Psoas muscle (tissue), 8 donors: ENCODE measurements at places on chromosomes 7 and 10. TPM values are rescaled to one million over a fixed set of nuclear protein-coding genes. Genes with fewer than 3 reads are reported as not detected.

GRCh38 chr7:21300692-21301091 lies 127.2 kb upstream of the SP4 start:
- no peak for DNase-seq

DNA sequence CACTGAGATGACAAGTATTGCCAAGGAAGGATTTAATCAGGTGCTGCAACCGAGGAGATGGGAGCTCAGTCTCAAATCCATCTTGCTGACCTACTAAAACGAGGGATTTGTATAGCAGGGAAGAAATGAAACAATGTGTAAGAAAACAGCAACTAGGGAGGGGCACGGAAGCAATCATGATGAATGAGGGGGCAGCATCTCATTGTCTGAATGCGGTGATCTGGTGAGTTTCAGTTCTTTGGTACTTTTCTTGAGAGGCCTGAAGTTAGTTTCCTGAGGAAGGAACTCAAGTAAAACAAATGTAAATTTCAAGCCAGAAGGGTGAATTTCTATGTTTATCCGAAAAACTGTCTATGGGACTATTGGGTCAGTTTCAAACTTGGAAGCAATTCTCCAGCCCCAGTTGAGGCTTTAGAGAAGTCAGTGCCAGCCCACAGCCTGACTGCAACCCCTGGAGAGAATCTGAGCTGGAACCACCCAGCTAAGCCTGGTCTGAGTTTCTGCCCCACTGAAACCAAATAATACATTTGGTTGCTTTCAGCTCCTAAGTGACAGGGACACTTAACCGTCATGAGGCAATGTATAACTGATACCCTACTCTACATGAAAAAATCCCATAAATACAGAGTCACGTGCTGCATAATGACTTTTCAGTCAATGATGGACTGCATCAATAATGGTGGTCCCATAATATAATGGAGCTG lies 45.8 kb upstream of the TNS3 start:
- DNase-seq = no peak

GRCh38 chr10:132172091-132173066 lies 14.4 kb upstream of the DPYSL4 start:
- DNase-seq = peak; percentile 21

GRCh38 chr10:15370212-15370855 lies 755 bp downstream of the FAM171A1 start:
- DNase-seq = peak; percentile 18

DNA sequence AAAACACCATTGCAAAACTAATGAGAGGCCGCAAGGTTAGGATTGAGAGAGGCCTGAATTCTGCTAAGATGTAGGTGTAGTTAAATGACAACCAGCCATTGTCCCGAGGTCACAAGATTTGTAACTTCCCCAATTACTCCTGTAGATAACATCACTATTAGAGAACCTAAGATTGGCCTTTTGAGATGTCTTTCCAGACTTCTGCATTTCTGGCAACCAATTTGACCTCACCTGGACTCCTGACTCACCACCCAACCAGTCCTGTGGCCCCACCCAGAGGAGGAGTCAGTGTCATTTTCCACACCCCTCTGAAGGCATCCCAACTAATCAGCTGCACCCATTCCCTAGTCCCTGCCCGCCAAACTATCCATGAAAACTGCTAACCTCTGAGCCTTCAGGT lies 115.7 kb downstream of the PRKAG2 start:
- no peak for DNase-seq

DNA sequence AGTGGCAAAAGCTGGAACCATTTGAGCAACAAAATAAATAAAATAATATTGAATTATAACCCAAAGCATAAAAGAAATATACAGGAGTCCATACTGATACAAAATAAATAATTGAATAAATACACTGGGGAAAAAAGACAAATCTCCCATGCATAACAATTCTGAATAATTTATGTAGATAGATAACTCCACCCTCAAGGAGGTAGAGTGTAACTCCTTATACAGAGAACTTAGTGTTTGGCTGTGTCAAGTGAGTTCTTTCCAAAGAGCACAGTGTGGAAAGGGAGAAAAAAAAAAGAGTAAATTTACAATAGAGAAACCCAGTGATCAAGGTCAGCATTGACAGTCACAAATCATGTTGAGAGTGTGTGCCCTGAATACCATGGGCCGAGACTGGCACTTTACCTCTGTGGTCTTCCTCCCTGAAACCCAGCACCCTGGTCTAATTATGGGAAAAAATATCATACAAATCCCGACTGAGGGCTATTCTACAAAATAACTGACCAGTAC lies 5.5 kb downstream of the PIK3AP1 start:
- DNase-seq = no peak

DNA sequence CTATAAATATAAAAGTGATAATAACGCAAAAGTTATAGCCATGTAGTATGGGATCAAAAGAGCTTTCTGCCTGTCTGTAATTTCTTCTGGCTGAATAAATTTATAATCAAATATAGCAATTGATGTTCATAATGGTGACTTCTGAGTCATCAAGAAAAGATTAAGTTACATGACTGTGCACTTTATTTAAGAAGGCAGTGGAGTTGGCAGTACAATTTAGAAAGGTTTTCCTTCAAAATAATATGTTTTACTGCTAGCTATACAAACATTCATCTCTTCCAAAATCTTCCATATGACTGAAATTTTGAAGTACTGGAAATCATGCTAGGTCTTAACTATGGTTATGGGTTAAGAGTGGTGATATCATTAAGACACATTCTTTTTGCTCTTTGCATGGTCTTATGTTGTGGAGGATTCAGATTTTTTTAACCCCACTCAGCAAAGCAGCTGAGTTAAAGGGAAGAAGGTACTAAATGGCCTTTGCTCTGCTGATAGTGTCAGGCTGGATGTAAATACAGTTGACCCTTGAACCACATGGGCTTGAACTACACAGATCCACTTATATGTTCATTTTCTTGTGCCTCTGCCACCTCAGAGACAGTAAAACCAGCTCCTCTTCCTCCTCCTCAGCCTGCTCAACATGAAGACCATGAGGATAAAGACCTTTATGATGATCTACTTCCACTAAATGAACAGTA lies 323.6 kb downstream of the BBS9 start:
- DNase-seq = no peak

DNA sequence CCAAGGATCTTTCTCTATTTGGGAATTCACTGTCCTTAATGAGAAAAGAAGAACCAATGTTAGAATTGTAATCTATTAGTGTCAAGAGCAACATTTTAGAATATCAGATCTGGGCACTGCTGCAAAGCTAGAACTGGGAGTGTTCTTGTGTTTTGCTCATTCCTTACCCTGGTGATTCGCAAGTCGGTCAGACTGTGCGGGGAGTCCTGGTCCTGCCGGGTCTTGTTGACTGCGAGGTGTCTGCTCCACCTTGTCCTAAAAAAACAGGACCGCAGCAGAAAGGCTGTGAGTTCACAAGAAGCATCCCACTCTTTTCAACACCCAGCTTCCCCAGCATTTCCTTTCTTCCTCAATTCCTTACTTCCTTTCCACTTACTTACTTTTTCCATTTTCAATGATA lies 79.0 kb downstream of the GRB10 start:
- DNase-seq = no peak

DNA sequence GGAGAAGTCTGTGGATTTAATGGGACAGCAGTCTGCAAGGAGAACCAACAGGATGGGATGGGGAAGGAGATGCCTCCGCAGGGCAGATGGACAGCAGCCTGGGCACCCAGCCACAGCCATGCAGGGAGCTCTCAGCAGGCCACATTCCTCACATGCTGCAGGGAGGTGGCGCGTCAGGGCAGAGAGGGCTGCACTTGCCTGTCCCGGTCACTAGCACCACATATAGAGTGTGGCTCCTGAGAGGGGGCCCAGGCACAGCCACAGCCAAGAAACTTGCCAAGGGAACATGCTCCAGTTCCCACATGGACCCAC lies 86.8 kb upstream of the ZMIZ1 start:
- DNase-seq = peak; percentile 76

DNA sequence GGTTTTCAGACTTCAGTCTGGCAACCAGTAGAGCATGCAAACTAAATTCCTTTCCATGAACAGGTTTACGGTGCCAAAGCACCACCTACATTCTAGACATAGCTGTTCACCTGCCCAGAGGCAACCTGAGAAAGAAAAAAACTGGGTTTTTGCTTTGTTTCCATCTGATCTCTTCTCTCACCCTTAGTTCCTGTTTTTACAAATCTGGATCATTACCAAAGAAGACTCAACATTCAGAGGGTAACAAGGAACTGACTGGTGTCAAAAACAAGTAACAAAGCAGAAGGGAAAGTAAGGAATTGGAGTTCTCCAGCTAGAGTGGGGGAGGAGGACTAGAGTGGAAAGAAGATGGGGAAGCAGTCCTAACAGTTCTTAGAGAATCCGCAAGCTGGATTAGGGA lies 36.4 kb downstream of the CPVL start:
- DNase-seq = no peak

DNA sequence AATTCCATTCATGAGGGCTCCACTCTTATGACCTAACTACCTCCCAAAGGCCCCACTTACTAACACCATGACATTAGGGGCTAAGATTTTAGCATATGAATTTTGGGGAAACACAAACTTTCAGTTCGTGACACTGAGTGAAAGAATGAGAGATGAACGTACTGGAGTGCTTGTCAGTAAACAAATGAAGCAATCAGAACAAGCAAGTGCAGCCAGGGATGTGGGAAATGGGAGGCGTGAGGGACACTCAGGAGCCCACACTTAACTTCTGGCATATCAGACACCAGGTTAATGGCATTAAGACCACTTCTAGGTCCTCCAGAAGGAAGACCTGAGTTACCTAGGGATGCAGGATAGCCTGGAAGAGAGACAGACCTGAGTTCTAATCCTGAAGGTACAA lies 2.3 kb upstream of the MDFIC start:
- no peak for DNase-seq

- no peak for DNase-seq
These were observed 98.7 kb downstream of the AUTS2 start for GRCh38 chr7:69696686-69697685.

DNA sequence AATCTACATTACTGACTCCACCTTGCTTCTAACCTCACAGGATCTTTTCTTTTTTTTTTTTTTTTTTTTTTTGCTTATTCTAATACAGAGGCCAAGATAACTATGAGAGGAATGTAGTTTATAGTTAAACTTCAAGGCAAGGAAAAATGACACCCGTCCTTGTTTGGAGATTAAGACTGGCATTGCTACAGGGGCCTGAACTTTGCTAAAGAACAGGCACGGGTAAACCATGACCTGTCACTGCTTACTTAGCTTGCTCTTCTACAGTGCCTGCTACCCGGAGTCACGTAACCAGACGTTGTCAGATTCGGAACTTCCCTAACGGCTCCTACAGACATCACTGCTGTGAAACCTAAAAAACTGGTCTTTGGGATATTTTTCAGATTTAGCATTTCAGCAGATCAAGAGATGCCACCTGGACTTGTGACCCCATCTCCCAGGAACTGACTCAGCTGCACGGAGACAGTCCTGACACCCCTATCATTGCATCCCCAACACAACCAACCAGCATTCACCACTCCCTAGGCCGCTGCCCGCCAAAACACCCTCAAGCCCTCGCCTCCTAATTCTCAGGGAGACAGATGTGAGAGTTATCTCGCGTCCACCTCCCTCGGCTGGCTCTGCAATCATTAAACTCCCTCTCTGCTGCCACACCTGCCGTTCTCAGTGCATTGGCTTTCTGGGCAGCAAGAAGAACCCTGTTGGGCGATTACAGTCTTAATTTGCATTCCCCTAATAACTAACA lies 27.5 kb downstream of the MAD1L1 start:
- no peak for DNase-seq

GRCh38 chr10:131233611-131234258 lies 77.8 kb downstream of the TCERG1L start:
- no peak for DNase-seq

DNA sequence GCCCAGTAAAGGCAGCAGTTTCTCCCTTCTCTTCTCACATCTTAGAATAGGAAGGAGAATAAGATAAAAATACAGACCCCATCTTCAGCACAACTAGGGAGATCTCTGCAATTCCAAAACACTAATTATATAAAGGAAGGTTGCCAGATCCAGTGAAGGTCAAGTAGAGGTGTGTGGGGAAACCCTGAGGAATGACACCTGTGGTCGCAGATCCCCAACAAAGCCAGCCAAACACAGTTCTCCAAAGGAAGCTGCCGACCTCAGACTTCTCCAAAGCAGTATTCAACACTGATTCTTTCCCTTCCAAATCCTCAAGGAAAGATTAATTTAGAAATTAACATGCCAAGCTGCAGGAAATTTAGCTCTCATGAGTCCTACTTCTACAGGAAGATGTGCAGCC lies 62.9 kb upstream of the OIT3 start:
- DNase-seq = no peak

GRCh38 chr7:42395607-42396006 lies 158.6 kb upstream of the GLI3 start:
- DNase-seq = no peak

DNA sequence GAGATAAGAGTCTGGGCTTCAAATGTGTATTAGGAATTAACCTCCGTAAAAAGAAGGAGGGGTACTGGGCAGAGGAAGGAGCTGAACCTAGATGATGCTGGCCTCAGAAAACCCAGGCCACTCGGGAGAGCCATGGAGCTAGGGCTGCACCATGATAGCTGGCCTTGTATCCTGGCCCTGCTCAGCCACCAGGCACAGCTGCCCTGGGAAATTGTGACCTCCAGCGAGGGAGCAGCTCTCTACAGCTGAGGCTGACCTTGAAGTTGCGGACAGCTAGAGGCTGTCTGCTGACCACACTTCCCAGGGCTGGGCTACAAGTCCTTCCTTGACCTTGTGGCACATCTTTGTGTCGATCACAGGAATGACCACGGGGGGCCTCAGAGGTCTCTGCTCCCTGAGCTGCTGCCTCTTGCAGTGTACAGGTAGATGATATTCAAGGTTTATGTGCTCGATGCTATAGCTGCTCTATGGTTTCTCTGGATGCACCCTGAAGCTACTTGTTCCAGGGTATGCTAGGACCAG lies 38.3 kb upstream of the SLC35B4 start:
- no peak for DNase-seq

GRCh38 chr7:140885735-140886334 lies 38.9 kb downstream of the BRAF start:
- DNase-seq = no peak

- no peak for DNase-seq
These were observed 213.6 kb downstream of the DIP2C start for GRCh38 chr10:475709-476454.

DNA sequence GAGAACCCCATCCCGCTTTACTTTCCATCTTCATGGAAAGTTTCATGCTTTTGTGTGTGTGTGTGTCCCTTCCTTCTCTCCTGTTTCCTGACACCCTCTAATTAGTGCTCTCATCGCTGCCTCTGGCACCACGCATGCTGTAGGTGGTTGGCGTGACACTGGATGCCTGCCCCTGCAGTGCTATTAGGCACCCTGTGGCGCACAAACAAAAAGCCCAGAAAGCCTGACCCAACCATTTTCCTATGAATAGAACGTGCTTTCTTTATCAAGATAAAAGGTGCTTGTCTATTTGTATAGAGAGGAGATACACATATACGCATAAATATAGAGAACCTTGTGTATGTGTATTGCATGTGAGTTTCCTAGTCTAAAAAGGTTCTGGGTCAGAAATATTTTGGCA lies 120.8 kb upstream of the CDCA7L start:
- no peak for DNase-seq

IKZF1 gene
- total RNA-seq = 1.3 TPM

OR2A42 gene
- not detected for total RNA-seq

FAM237B gene
- total RNA-seq = not detected

CRYGN gene
- not detected for total RNA-seq

GPER1 gene
- total RNA-seq = 1.2 TPM

C10orf90 gene
- total RNA-seq = not detected

LRRN3 gene
- 1.5 TPM for total RNA-seq

ZNF804B gene
- not detected for total RNA-seq

STOX1 gene
- 1.8 TPM for total RNA-seq

LMTK2 gene
- 16.2 TPM for total RNA-seq

ZP3 gene
- 0.96 TPM for total RNA-seq

RHOBTB1 gene
- 20.8 TPM for total RNA-seq
